SHP77 (cell line): ENCODE measurements at places on chromosomes 6 and 20.

DNA sequence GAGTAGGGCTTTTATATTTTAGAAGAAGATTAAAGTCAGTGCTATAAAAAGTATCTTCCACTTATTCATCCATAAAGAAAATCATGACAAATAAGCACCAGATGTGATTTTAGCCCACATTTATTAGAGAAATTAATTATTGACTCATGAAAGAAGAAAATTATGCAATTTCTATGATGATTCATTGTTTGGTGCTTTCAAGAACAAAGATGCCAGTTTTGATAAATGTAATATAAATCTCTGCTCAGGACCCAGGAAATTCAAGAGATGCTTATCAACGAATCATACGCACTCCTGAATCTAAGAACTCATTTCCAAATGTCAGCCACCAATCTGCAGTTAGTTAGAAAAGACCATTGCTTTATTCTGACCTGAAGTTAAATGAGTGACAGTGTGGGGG lies 211.4 kb downstream of the ARHGAP18 start:
- no peak for DNase-seq

DNA sequence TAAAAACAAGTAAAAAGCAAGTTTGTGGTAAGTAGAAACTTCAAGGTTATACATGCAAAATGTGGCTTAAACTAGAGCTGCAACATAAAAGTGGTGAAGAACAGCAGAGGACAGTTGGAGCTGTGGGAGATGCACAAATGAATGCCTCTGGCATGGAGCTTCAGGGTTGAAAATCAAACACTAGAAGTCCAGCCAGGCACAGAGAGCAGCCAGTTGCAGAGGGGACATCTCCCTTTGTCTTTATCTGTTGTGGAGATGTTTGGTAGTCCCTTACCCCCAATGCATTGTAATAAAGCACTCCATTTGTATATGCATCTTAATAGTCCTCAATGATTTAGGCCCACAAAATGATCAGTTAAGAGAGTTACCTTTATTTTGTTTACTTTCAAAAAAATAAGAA lies 73.1 kb upstream of the C20orf144 start:
- no peak for DNase-seq

DNA sequence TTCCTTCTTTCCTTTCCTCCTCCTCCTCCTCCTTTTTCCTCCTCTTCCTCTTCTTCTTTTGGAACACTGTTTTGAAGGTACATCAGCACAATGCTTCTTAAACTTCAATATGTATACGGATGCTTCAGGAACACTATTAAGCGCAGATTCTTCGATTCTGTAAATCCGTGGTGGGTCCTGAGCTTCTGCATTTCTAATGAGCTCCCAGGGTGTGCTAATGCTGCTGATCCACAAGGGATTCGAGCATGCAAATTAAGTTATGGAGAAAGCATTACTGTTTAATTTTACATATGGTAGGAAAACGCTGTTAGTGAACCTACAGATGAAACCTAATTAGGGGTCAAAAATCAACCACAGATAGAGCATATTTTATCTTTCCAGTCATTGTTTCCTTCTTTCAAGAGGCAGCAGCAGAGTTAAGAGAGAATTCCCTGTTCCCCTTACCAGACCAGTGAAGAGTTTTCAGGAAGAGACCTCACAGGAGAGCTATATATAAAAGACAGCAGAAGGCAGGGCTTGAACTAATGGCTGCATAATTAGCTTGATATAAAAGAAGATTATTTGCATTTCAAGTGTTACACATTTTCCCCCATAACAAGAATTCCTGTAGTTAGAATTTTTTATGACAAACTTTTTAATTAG lies 47.2 kb downstream of the KIF13A start:
- DNase-seq, result no peak

GRCh38 chr6:87706187-87706966 lies 4.3 kb upstream of the AKIRIN2 start:
- DNase-seq, result no peak

DNA sequence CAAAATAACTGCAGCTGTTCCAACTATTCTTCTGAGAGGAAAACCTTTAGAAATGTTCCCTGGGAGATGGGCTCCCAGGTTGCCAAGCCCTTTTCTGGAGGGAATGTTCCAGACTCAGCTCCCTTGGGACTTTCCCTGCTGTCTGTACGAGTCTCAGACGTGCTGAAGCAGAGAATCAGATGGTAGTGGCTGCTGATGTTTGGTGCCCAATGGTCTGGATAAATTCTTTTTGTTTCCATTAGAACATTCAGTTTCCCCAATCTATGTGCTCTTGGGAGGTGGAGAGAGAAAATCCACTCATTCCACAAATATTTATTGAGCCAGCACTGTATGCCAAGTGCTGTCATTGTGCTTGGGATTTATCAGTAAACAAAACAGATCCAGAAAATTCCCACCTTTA lies 40.0 kb downstream of the SNHG17 start:
- DNase-seq, result no peak

DNA sequence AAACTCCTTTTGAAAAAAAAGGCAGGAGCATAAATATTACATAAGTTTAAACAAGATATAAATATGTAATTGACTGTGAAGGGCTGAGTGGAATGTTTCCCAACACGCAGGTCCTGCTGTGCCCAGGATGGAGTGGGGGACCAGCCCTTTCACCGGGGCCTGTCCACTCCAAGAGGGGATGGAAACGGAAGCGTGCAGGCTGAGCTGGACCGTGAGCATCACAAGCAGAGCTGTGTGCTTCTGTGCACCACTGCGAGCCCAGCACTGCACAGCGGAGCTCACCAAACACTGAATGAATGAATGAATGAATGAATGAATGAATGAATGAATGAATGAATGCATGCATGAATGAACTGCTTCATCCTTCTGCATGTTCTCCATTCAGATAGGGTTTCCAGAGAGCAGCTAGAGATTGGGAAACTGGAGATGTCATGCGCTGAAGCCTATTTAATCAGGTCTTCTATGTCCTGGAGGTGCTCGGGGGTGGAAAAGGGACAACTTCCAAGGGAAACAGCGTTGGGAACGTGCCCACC lies 157.7 kb downstream of the ANKRD60 start:
- DNase-seq, result no peak
